Stimulated activated CD8-positive, alpha-beta memory T cell treated with anti-CD3 and anti-CD28 coated beads, Interleukin-2, amount 100 ng/mL, for 1 hour (primary cell): ENCODE measurements at places on chromosomes 3 and 15.

DNA sequence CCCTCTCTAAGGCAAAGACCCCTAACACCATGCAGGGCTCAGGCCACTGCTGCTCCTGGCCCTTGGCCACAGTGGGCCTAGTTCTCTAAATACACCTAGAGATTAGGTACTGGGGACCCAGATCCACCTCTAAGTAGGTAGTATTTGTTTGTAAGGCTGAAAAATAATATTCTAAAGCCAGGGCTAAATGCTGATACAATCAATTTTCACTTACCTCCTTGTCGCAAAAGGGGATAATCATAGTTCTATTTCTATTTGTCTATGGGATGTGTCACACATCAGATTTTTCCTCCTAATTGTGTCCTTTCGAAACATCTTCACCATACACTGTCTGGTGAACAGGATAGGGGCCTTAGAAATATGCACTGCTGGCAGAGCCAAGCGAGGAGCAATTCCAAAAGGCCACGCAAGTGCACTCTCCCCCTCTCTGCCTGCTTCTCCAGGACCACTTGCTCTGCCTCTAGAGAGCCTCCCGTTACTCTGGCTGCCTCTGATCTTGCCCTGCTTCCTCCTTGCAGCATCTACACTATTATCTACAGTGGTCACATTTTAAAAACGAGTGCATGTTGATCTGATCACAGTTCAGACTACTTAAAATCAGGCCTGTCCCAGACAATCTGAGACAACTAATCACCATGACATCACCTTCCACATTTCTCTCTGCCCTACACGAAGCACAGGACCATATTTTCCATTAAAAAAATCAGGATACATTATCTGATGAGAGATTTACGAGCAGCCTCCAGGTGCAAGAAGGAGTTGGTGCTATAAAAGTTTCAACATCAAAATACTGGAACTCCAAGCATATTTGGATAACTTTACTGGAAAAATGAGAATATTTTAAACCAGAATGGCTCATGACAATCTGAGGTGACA is 115.4 kb downstream of the MYLK start:
- no peak for DNase-seq

DNA sequence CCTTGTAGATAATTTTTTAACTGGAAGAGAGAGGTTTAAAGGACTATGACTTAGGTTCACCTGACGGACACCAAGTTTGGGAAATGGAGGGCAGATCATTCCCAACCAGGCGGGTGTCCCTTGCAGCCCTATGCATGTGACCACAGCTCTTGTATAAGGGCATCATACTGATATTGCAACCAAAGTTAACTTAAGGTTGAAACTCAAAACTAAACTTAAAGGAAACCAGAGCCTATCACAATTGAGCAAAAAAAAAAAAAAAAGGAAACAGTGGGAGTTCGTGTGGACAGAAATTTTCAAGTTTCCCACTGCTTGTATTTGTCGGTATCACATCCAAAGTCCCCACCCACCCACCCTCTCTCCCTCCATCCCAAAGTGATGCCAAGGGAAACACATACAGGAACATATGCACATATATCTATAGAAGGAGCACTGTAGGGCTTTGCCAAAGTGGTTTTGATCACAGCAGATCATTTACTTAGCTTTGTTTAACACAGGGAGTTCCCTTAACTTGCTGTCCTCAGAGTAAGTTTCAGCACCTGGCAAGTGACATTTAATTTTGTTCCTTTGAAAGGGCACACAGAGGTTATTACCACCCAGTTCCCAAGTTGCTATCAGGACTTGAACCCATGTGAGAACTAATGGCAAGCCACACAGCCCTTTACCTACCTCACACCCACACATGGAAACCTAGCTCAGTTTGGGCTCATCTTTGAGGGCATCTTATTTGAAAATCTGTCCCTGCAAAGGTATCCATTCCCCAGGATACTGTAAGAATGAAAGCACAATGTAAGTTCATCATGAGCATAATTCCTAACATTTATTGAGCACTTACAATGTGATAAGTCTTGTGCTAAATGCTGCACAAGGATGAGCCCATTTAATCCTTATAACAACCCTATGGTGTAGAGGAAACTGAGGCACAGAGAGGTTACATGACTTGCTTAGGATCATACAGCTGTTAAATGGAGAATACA is 204.5 kb upstream of the CMC1 start:
- no peak for DNase-seq

GRCh38 chr15:101060576-101061551 is 141.7 kb downstream of the LRRK1 start:
- no peak for DNase-seq

- no peak for DNase-seq
Measured at GRCh38 chr3:136839556-136839931, 20.6 kb downstream of the SLC35G2 start.
